ENCODE measurements at places on chromosomes 3 and 15.

- DNase-seq, result peak; percentile 34
Observed at GRCh38 chr3:186307594-186308221, 54.3 kb downstream of the DGKG start.

DNA sequence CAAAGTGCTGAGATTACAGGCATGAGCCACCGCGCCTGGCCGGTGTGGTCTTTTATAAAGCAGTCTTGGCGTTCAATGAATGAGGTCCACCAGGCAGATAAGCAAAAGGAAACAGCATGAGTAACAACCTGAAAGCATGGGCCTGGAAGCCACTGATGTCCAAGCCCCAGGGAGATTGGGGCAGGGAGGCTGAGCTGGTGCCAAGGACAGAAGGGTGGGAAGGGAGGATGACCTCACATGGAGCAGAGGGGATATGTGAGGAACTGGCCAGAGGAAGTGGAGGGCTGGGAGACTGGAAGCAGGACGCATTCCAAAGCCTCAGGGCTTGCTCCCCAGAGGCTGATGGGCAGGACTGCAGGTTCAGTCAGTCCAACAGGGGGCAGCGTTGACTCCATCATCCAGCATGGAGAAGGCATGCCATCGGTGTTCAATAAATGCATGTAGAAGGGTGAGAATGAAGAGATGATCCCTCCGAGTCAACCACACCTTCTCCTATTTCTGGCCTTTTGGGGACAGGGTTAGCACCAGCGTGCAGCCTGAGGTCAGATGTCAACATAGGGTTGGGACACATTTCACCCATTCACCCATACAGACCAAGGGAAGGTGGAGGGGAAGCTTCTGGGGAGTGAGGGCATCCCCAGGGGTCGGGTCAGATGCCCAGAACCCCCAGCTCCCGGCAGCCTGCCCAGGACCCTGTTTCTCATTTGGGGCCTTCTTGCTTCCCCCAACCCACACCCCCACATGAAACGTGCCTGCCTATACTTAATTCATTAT is 14.8 kb downstream of the MYL3 start:
- no peak for DNase-seq

- DNase-seq, result no peak
Observed at GRCh38 chr15:67573194-67573593, 30.7 kb downstream of the MAP2K5 start.

GRCh38 chr3:18812316-18812715 is 336.0 kb upstream of the KCNH8 start:
- no peak for DNase-seq

DNA sequence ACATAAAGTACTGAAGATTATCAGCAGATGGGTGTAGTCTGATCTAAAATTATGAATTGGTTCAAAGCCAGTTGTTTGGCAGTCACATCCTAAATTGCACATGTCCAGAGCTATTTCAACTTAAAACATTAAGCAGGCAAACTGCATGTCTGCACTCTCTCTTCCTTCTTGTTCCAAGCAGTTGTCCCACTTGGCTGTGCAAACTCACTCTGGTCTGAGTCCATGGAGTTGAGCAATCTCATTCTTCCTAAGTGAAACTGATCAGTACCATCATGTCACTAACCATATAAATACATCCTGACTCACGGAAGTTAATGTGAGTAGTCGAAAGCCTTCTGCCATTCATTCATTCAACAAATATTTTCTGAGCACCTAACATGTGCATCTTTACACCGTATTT is 353.0 kb downstream of the ROBO1 start:
- no peak for DNase-seq

- no peak for DNase-seq
Observed at GRCh38 chr15:101087172-101087769, 164.6 kb downstream of the CHSY1 start.

GRCh38 chr3:33047842-33048834 is 48.8 kb downstream of the GLB1 start:
- no peak for DNase-seq

DNA sequence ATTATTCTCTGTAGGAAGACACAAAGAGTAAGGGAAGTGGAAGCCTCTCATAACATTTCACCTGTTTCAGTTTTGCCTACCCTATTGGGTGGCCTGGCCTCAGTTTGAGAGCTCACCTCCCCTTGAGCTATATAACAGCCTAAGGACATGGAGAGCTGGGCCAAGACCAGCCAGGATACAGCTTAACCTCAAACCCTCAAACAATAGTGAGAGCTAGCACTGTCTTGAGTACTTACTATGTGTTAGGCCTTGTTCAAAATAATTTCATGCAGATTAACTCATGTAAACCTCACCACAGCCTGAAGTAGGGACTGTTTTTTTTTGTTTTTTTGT is 15.0 kb upstream of the TBL1XR1 start:
- no peak for DNase-seq

- DNase-seq, result peak; percentile 69
Observed at GRCh38 chr15:40782609-40783227, 12.9 kb downstream of the C15orf62 start.

GRCh38 chr15:41334293-41335120 is 1.8 kb downstream of the NUSAP1 start:
- DNase-seq, result no peak

- no peak for DNase-seq
Observed at GRCh38 chr3:30614373-30614772, 8.0 kb downstream of the TGFBR2 start.

GRCh38 chr15:45084163-45084562 is 29.8 kb downstream of the DUOX2 start:
- DNase-seq, result no peak

- no peak for DNase-seq
Observed at GRCh38 chr3:147507638-147508286, 98.6 kb downstream of the ZIC1 start.

DNA sequence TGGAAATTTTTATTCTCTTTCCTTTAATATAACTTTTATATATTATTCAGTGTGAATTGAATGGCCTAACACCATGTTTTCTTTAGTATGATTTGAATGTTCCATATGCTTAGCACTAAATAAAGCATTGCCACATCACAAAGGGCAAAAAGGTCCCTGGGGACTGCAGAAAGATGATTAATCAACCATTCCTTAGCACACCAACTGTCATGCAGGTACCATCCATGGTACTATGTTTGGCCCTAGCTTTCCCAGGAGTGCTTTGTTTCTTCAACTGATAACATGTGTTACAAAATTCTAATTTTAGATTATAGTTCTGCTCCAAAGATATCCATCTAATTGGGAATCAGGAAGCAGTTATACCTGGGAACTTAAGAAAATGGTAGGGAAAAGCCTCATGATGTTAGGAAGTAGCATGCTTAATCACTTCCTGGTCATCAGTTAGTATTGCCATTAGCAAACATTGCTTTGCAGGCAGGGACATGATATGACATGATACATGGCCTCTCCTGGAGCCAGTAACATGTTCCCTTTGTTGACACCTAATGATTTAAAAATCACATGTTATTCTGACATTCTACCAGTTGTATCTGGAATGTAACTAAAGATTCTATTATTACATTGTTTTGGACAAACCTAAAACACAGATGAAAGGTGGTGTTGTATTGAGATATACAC is 712.6 kb upstream of the GBE1 start:
- no peak for DNase-seq
